Hematopoietic multipotent progenitor cell treated with erythropoietin and hydrocortisone succinate and interleukin-3 and kit ligand, for 8 days (in vitro differentiated cells): ENCODE measurements at places on chromosomes 2 and 18.

GRCh38 chr2:136288249-136288648 lies 170.3 kb upstream of the CXCR4 start:
- DNase-seq, result no peak

- no peak for DNase-seq
Measured at GRCh38 chr2:188000189-188000588, 291.5 kb upstream of the GULP1 start.

DNA sequence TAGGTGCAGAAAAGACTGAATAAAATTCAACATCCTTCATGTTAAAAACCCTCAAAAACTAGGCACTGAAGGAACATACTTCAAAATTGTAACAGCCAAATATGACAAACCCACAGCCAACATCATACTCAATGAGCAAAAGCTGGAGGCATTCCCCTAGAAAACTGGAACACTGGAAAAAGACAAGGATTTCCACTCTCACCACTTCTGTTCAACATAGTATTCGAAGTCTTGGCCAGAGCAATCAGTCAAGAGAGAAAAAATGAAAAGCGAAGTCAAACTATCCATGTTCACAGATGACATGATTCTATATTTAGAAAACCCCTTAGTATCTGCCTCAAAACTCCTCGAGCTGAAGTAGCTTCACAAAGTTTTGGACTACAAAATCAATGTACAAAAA lies 282.3 kb downstream of the PID1 start:
- no peak for DNase-seq

GRCh38 chr18:33135951-33136660 lies 304.4 kb downstream of the CCDC178 start:
- DNase-seq, result no peak

DNA sequence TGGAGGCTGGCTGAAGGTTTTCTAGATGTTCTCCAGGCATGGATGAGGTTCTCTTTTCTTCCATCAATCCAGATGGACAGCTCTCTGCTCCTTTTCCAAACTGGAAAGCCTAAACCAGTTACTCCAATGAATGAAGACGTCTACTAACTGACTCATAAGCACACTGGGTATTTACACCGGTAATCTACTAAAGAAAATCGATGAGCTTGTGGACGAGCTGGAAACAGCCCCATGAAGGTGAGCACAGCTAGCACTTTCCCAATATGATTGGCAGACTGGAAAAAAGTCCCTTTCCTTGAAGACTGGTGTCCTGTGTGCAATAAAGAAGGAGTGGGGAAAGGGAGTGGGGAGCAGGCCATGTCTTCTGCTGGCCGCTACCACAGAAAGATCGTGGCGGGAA lies 84.0 kb downstream of the ACTR2 start:
- DNase-seq, result no peak

DNA sequence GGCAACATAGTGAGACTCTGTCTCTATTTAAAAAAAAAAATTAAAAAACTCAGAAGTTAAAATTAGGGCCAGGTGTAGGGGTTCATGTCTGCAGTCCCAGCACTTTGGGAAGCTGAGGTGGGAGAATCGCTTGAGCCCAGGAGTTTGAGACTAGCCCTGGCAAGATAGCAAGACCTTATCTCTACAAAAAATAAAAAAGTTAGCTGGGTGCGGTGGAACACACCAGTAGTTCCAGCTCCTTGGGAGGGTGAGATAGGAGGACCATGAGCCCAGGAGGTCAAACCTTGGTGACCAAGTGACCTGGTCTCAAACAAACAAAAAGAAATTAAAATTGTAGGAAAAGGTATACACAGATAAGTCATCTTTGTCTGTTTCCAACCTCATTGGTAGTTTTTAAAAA lies 11.3 kb downstream of the TTLL4 start:
- peak; percentile 73 for DNase-seq

- DNase-seq, result no peak
Measured at GRCh38 chr2:189658306-189659212, 2.7 kb upstream of the ASNSD1 start.

DNA sequence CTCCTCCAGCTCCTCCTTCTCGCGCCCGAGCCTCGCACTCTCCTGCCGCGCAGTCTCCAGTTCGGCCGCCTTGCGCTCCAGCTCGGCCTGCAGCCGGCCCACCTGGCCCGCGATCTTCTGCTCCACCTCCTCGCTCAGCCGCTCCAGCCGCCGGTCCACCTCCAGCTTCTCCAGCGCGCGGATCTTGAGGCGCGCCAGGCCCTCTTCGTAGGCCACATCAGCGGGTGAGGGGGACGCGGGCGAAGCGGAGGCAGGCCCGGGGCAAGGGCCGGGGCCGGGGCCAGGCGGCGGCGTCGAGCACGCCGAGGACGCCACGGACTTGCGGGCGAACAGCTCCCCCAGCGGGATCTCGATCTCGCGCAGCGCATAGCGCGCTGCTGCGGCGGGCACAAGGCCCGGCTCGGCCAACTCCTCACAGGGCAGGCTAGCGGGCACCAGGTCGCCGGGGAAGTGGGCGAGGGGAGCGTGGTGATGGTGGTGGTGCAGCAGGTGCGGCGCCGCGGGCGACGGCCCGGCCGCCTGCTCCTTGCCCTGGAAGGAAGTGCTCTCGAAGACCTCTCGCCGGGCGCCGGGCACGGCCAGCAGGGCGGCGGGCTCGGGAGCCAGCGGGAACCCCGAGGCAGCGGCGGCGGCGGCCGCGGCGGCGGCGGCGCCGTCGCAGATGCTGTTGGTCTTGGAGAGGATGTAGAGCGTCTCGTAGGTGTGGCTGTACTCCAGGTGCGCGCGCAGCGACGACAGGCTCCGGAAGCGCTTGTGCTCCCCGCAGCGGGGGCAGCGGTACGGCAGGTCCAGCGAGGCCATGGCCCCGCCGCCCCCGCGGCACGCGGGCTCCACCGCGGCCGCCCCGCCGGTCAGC lies 15.2 kb downstream of the FBXO41 start:
- DNase-seq, result no peak

DNA sequence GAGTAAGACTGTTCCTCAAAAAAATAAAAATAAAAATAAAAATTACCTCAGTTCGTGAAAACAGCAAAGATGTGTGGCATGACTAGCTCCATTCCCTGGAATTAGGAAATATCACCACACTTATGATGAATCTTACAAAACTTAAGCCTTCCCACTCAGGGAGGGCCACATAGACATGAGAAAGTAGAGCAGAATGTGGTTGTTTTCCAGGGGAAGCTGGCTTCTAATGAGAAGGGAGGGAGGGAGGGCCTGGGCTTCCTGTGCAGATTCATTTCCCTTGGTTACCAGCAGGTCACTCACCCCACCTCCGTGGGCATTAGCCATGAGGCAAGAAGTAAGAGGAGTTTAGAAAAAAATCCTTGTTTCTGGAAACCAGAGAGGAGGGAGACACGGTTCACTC lies 95.9 kb upstream of the RMDN2 start:
- no peak for DNase-seq

GRCh38 chr2:96521219-96521618 lies 15.3 kb upstream of the ARID5A start:
- DNase-seq, result peak; percentile 9

DNA sequence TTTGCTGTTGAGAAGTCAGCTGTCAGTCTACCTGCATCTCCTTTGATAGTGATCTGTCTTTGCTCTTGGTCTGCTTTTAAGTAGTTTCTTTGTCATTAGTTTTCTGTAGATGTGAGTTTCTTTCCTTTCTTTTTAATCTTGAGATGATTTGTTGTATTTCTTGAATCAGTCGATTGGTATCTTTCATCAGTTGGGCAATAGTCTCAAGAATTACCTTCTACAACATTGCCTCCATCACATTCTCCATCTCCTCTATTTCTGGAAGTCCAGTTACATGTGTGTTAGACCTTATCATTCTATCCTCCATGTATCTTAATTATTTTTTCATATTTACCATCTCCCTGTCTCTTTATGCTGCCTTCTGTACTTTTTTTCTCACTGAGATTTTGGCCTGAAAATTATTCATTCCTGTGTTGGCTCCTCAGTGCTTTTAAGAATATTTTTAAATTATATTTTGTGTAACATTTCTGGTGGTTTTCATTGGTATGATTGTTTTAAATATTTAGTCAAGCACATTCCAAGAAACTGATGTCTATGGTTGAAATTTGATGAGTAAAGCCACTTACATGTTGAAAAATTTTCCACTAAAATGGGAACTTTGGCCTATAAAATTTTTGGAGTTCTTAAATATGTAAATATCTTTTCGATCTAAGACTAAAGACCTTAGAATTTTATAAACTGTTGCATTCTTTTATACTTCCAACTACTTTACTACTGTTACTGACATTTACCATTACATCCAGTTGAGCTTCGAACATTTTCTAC lies 239.5 kb upstream of the MGAT5 start:
- DNase-seq, result no peak

DNA sequence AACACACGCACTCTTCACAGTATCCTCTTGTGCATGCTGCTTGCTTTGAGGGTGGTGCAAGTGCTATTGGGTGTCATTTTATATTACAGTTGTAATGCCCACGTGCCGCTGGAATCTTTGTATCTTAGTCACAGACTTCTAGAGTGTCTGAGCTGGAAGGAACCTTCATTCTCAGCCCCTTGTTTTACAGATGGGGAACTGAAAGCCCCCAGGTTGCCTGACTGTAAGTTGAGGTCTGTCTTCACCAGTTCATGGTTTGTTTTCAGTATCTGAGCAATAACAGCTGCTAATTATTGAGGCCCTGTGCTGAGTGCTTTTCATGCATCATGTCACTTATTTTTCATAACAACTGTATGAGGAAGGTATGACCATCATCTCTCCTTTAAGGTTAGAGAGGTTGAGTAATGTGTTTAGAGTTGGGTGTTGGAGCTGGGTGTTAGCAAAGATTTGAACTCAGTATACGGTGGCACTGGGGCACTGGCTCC lies 77.0 kb downstream of the PRKCE start:
- DNase-seq, result no peak

GRCh38 chr2:239544143-239544917 lies 143.5 kb upstream of the HDAC4 start:
- DNase-seq, result no peak

- no peak for DNase-seq
Measured at GRCh38 chr2:67522148-67522547, 125.0 kb downstream of the ETAA1 start.

GRCh38 chr2:62939735-62940491 lies 110.7 kb upstream of the OTX1 start:
- DNase-seq, result no peak

- no peak for DNase-seq
Measured at GRCh38 chr2:164568317-164568716, 53.0 kb downstream of the GRB14 start.
